ENCODE measurements at places on chromosomes 4 and X.
A peak's percentile ranks its signal among the peaks of the same experiment; 100 is the strongest.

GRCh38 chr4:157832596-157832995 is 340.2 kb downstream of the GASK1B start:
- no peak for DNase-seq

DNA sequence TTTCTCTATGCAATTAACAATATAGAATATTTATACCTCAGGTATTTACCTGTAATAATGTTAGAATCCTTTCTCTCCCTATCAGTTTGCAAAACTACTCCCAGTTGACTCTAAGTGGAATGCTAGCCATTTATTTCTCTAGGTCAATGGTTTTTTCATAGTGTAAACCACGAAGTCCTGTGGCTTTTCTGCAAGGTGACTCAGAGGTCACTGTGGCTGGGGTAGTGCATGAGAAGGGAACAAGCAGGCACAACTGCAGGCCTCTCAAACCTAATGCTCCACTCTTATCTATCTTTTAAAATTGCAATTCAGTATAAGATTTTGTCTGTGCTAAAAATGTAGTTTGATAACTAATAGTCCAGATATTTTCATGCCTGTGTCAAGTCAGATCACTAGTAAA is 159.4 kb downstream of the ANTXR2 start:
- no peak for DNase-seq

- no peak for DNase-seq
Observed at GRCh38 chrX:9884031-9884779, 83.0 kb upstream of the CLDN34 start.

- DNase-seq: no peak
Observed at GRCh38 chr4:77734928-77735327, 84.2 kb downstream of the CNOT6L start.

DNA sequence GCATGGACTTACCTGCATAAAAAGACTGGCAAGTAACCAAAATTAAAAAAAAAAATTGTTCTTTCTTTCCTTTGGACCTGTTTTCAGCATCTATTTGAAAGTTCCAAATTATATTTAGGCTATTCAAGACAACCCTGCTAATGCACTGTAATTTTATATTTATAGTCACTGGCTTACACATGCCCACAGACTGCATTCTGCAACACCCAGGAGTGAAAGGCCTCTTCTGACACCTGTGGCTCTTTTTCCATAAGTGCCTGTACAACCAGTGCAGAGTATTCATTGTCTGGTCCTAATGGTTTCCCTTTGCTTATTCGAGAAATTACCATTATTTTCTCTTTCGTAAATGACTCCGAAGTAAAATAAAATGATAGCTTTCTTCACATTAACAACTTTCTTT is 143.3 kb downstream of the RNF150 start:
- DNase-seq: no peak

DNA sequence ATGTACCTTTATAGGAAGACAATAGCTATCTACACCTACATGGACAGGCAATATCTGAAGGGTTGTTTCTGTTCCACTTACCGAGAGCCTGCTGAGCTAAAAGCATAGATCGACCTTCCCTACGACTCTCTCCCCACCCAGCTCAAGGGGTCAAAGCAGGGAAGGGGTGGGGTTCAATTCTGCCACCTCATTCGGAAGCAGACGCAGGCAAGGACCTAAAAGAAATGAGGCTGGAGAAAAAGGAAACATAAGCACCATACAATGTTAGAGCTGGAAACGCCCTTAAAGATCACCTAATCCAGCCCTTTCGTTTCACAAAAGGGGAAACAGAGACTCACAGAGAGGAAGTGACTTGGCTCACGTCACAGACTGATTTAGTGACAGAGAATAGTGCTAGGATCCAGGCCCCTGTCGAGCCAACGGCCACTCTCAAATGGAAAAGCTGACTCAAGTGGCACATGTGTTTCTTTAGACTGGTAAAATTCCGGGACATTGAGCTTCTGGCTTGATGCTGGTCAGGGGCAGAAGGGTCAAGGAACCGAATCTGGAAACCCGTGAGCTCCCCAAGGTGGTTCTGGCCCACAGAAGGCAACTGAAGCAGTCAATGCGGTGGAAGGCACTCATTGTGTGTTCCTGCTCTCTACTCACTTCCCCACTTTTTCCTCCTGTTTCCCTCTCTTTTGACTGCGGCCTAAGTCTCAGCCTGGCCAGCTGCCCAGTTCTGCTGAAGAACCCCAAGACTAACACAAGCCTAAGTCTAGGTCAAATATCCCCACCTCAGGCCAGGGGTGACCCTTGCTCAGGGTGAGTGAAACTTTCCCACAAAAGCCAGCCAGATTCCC is 7.5 kb downstream of the SEPTIN6 start:
- no peak for DNase-seq

DNA sequence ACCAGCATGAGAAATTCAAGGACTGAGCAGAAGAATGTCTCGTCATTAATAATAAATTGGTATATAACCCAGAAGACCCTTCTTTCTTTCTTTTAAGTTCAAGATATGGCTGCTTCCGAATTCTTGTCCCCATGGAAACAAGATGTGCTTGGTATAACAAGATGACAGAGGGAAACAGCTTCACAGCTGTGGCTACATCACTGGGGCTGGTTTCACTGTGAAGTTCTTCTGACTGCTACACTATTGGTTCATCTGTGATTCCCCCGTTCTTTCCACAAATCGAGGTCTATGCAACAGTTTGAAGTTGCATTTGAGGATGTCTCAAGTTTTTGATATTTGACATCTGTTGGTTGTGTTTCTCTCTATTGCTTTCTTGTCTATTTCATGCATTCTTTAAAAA is 12.3 kb upstream of the DTHD1 start:
- DNase-seq: no peak

DNA sequence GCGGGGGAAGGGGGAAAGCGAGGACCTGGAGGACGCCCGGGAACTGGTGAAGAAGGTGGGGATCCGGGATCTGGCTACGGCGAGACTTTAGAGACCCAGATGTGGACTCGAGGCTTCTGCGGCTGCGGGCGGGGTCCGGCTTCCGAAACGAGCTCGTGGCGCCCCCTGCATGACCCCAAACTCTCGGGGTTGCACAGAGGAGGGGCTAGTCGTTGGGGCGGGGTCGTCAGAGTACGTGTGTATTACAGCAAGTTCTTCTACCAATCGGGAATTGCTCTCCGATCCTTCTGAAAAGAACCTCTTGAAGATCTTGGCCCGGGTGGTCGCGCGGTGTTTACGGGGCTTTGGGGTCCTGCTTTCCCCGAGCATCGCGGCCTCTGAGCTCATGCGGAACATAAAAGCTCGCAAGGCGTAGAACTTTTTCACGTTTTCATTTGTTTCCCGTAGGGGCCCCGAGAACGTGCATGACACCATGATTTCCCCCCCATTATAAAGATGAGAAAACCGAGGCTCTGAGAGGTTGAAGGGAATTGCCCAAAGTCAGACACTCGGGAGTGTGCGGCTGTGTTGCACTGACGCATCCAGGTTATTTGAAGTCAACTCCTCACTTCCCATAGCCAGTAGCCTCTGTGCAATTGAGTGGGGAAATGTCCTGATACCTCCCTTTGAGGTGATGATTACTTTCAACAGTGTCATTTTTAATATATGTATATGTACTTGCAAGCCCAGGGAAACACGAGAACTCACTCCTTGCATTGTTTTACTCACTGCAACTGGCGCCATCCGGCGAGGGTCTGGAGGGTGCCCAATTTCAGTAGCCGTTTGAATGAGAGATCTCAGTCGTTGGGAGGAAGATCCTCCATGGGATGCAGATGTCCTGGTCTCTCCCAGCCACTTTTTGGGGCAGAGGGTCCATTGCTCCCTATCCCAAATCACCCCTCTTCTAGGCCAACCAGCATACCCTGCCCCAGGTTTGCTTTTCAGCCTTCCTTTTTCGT is at the start of gene BEND4:
Gene BEND4, minus strand, starts transcription at position 149 of the 998 bp plus-strand sequence. CDS start 512 bp downstream, outside the sequence.
- DNase-seq: peak; percentile 3

DNA sequence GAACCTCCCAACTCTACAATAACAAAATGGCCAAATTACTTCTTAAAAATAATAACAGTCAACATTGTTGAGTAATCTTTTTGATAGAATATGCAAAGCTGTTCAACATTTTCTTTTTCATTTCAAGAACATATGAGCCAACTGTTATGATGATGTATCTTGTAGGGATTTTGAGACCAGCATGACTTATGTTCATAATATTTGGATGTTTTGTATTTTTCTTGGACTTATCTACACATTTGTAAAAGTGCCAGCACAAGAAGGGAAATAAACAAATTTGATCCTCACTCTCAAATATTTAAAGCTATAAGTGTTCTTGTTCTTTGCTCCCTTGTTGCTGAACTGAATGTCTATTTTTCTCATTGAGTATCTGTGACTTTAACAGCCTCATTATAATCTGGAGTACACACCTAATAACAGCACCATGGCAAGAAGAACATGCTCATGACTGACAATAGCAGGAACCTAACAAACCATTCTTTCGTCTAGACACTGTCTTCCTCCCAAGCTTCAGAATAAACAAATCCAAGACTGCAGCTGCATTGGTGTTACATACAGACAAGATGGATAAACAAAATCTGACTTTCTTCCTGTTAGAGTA is 1049.7 kb downstream of the FAT4 start:
- no peak for DNase-seq
